ENCODE measurements at places on chromosomes 1 and 21. TPM values are rescaled to one million over a fixed set of nuclear protein-coding genes. Genes with fewer than 3 reads are reported as not detected.

DNA sequence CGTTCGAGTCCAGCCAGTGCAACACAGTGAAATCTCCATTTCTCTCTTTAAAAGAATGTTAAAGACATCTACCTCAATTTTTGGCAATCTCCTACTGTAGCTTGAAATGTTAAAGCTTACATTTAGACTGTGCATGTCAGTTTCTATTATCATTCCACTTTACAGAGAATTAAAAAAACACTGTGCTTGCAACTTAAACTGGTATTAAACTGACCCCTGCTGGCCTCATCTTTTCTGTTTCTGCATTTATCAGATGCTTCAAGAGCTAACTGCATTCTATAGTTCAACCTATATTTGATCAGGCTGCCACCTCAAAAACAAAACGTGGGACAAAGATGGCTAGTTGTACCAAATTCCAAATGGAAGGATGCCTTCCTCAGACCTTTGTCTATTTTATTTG lies 226.5 kb downstream of the SMYD3 start:
- no peak for DNase-seq

GRCh38 chr1:154944401-154945159 lies 8.1 kb upstream of the PMVK start:
- DNase-seq: no peak

- DNase-seq: no peak
These were observed 393.6 kb downstream of the PTPRU start for GRCh38 chr1:29629814-29630516.

Gene PGBD5
- total RNA-seq: not detected

DNA sequence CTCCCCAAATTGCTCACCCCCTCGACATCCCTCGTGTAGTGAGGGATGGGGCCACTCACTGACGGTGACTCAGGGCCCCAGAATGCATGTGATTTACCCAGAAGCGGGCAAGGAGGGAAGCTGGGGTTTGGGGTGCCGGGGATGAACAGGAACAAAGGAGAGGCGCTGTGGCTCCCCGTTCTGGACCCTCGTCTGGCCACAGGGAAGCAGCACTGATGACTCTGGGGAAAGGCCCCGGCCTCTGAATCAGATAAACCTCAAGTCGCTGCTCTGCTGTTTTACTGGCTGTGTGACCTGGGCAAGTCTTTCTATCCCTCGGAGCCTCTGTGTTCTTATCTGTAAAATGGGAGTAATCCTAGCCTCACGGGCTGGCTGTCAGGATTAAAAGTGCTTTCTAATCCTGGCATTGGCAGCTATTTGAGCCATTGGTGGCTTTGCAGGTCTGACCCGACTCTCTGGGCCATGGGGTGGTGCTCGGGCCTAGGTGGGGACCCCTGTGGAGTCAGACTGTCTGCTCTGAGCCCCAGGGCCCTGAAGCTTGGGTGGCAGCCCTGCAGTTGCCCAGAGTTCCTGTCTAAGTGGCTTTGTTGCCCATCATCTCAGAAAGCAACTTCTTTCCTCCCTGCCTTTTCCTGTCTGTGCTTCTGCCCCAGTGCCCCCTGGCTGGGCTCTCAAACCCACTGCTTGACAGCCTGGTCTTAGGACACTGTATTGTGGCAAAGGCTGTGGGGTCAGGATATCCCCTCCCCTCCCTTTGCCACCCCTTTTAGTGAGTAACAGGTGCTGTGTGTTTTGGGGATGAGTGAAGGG lies 5.5 kb downstream of the TNFRSF1B start:
- DNase-seq: no peak

Gene NOS1AP
- not detected for total RNA-seq

GRCh38 chr1:169585181-169585580 lies 1.1 kb downstream of the F5 start:
- no peak for DNase-seq

DNA sequence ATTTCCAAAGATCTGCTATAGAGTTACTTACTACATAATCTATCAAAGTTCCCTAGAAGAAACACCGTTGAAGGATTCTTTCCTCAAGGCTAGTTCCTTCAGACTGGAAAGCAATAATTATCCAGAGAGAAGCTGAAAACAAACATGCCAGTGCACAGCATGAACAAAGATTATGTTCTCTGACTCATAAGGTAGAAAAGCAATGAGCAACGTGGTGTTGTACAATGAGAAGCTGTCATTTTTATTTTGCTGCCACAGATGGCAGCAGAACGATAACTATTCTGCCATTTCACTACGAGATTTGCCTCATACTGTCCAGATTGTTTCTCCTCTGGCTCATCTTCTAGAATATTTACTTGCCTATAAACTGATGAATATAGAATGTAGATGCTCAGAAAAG lies 10.7 kb downstream of the EXTL2 start:
- no peak for DNase-seq

GRCh38 chr1:109796484-109797302 lies 33.0 kb upstream of the EPS8L3 start:
- DNase-seq: no peak

- DNase-seq: no peak
These were observed 106.6 kb upstream of the POU3F1 start for GRCh38 chr1:38153066-38153777.

Gene SLC2A5
- total RNA-seq: not detected

Gene SESN2
- 7.1 TPM for total RNA-seq
